ENCODE measurements at places on chromosomes 16 and 17.

DNA sequence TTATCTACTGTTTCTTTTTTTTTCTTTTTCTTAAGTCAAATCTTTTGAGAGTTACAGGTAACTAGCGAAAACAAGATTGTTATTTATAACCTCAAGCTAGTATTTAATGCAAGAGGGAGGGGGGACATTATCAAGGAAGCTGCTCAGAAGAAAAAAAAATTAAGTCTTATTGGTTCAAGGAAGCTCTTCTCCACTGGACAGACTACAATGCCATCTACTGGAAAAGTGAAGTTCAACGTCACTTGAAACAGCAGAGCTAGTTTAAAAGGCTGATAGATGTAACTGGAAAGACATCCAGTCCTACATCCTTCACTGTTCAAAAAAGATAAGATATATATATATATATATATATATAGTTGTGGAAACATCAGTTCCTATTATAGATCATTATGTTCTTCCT lies 418.0 kb upstream of the PSMD7 start:
- no peak for DNase-seq

GRCh38 chr17:19409066-19409465 lies 2.0 kb upstream of the RNF112 start:
- no peak for DNase-seq

GRCh38 chr17:43308999-43309398 lies 75.2 kb upstream of the RNU2-1 start:
- no peak for DNase-seq

DNA sequence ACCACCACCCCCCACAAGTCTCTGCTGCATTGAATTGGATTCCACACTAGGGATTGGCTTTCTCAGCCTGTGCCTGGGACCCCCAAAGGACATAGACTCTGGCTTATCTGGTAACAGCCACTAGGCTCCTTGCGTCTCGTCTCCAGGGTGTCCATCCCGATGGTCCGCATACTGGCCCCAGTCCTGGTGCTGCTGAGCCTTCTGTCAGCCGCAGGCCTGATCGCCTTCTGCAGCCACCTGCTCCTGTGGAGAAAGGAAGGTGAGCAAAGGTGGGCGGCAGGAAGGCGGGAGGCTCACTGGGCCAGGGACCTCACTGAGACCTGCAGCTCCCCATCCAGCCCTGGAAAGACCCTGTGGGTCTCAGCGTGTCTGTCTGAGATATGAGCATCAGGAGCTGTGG lies 8.1 kb downstream of the CD300LG start:
- DNase-seq, result no peak

GRCh38 chr17:73834684-73835343 lies 190.6 kb upstream of the SDK2 start:
- DNase-seq, result no peak

DNA sequence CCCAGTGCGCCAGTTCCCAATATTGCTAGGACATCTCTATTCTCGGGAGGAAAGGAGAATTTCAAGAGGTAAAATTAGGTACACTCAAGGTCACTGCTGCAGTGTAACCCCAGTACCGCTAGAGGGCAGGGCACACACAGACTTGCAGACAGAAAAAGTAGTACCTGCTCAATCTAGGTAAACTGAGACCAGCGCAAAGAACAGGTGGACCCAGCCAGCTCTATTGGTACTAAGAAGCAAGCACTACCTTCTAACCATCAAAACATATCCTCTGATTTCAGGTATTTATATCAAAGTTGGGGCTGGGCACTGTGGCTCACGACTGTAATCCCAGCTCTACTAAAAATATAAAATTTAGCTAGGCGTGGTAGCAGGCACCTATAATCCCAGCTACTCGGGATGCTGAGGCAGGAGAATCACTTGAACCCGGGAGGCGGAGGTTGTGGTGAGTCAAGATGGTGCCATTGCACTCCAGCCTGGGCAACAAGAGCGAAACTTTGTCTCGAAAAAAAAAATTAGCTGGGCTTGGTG lies 3.6 kb upstream of the WDR81 start:
- no peak for DNase-seq

- DNase-seq, result no peak
Measured at GRCh38 chr17:64001091-64001579, 3.0 kb downstream of the PRR29 start.

GRCh38 chr17:19645734-19646201 lies 2.8 kb upstream of the ALDH3A2 start:
- DNase-seq, result peak; percentile 27

DNA sequence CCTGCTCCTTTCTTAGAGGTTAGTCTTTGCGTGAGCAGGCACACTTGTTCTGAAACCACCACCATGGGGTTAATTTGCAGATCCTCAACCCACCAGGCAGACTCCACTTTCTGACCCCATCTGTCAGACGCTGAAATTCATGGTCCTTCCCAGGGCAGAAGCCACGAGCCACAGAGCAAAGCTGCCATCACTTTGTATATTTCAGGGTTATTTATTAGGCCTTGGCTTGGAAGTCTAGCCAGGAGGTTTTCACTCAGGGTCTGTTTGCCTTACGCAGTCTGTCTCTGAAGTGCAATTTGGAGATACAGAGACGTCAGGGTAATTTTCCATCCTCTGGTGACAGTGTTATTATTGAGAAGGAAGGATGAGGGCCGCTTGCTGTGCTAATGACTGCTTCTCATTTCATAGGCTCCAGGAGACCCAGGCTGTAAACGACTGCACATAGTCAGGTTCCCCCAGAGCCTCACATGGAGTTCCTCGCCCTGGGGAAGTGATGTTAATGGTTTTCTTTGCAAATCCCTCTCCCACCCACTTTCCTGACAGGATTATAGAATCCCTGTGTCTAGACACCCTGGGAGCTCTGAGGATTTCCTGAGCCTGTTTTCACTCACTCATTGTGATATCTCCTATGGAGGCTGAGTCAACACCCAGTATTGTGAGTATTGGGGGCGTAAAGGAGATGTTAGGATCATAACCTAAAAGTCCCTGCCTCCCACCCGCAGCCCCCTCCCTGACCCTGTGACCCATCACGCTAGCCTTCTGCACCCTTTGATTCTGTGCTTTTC lies 269.0 kb downstream of the ABCC12 start:
- no peak for DNase-seq

- DNase-seq, result no peak
Measured at GRCh38 chr17:78380370-78380769, 1.9 kb downstream of the PGS1 start.

GRCh38 chr16:68529608-68529930 lies 9.5 kb upstream of the ZFP90 start:
- DNase-seq, result no peak

DNA sequence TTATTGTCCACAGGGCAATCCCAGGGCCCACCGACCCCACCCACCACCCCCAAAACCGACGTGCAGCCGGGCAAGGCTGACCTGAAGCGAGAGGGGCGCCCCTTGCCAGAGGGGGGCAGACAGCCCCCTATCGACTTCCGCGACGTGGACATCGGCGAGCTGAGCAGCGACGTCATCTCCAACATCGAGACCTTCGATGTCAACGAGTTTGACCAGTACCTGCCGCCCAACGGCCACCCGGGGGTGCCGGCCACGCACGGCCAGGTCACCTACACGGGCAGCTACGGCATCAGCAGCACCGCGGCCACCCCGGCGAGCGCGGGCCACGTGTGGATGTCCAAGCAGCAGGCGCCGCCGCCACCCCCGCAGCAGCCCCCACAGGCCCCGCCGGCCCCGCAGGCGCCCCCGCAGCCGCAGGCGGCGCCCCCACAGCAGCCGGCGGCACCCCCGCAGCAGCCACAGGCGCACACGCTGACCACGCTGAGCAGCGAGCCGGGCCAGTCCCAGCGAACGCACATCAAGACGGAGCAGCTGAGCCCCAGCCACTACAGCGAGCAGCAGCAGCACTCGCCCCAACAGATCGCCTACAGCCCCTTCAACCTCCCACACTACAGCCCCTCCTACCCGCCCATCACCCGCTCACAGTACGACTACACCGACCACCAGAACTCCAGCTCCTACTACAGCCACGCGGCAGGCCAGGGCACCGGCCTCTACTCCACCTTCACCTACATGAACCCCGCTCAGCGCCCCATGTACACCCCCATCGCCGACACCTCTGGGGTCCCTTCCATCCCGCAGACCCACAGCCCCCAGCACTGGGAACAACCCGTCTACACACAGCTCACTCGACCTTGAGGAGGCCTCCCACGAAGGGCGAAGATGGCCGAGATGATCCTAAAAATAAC lies 3.0 kb downstream of the SOX9 start:
- DNase-seq, result no peak

- no peak for DNase-seq
Measured at GRCh38 chr17:10136258-10136981, 62.0 kb downstream of the GAS7 start.

- no peak for DNase-seq
Measured at GRCh38 chr17:10380631-10381408, 8.0 kb upstream of the MYH13 start.

- no peak for DNase-seq
Measured at GRCh38 chr17:227946-228615, 46.6 kb upstream of the DOC2B start.

- no peak for DNase-seq
Measured at GRCh38 chr16:67516296-67517154, 12.1 kb upstream of the RIPOR1 start.

GRCh38 chr16:84759061-84759460 lies 59.3 kb downstream of the USP10 start:
- DNase-seq, result no peak

DNA sequence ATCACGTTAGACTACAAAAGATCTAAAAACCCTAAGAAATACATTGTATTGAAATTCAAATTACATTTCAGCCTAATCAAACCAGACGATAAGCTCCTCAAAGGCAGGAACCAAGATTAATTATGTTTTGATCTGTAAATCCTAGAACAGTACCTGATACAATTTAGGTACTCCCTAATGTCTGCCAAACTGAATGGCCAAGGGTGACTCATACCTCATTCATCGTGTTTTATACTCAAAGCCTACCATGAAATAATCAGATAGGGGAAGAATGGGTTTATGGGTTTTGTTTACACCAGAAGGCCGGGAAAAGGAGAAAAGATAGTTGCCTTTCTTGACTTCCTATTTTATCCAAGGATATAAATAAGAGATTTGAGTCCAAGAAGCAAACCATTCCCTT lies 19.3 kb downstream of the MMD start:
- no peak for DNase-seq

GRCh38 chr17:42221886-42222745 lies 27.8 kb upstream of the GHDC start:
- peak; percentile 51 for DNase-seq

- DNase-seq, result no peak
Measured at GRCh38 chr16:82833378-82833993, 206.7 kb downstream of the CDH13 start.

DNA sequence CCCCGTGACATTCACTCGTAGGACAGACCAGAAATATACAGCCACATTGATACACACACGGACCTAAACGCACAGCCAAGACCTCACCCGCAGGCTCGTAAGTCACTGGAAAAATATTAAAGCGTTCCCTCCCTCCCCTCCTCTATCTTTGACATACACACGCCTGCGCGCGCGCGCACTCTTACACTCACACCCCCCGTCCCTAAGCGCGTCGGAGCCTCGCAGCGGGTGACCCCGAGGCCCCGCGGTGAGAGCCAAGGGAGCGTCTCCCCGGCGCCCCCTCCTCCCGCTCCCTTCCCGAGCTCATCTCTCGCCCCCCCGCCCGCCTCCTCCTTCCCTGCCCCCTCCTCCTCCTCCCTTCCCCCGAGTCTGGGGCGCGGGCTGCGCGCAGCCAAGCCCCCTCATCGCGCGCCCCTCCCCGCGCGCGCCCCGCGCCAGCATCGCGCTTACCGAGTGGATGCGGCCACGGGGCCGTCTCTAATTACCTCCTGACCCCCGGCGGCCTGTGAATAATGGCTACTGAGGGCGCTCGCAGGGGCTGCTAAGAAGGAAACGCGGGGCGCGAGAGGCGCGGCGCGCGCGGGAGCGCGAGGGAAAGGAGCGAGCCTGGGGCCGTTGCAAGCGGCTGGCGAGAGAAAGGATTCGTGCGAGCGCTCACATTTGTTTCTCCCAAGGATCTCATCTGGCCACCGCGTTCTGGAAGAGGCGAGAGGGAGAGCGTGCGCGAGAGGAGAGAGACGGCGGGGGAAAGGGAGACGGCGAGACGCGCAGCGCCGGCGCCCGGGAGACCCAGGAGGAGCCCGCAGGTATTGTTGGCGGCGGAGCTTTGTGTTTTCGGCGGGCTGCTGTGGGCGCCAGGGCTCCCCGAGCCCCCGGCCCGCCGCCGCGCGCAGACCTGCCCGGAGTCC lies 42.4 kb downstream of the RAI1 start:
- peak; percentile 68 for DNase-seq

DNA sequence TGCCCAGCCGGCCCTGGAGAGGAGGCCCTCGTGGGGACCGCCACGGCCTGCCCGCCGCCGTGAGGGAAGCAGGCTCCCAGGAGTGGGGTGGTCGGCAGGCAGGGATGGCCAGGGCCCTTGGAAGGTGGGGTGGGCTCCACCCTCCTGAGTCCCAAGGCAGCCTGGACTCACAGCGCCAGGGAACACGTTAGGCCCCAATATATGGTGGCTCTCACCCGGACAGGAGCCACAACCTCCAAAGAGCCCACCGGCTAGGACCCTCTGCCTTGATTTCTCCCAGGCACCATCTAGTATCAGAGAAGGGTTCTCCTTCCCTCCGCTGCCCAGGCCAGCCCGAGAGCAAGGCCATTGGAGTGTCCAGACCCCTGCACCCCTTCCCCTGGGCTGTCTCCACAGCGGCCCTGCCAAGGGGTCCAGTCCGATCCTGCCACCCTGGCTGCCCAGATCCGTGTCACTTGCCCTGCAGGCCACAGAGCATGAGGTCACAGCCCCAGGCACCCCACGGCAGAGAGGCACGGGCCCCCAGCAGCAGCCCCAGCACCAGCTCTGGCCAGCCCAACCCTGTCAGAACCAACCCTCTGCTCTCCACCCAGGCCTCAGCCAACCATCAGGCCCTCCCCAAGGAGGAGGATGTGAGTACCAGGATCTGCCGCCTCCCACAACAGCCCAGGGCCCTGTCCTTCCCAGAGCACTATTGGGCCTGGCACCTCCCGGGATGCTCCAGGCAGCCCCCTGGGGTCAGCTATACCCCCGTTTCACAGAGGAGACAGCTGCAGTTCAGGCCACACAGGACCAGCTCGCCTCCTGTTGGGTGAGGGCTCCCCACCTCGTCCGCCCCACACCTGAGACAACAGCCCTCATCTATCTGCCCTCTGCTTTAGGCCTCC lies 1.1 kb upstream of the AXIN1 start:
- DNase-seq, result no peak

- no peak for DNase-seq
Measured at GRCh38 chr16:17098685-17099084, 372.1 kb downstream of the XYLT1 start.

Data from GM12892 (cell line).